CD4-positive, alpha-beta T cell (primary cell): ENCODE measurements at places on chromosomes 5 and 9.
A peak's percentile ranks its signal among the peaks of the same experiment; 100 is the strongest.

DNA sequence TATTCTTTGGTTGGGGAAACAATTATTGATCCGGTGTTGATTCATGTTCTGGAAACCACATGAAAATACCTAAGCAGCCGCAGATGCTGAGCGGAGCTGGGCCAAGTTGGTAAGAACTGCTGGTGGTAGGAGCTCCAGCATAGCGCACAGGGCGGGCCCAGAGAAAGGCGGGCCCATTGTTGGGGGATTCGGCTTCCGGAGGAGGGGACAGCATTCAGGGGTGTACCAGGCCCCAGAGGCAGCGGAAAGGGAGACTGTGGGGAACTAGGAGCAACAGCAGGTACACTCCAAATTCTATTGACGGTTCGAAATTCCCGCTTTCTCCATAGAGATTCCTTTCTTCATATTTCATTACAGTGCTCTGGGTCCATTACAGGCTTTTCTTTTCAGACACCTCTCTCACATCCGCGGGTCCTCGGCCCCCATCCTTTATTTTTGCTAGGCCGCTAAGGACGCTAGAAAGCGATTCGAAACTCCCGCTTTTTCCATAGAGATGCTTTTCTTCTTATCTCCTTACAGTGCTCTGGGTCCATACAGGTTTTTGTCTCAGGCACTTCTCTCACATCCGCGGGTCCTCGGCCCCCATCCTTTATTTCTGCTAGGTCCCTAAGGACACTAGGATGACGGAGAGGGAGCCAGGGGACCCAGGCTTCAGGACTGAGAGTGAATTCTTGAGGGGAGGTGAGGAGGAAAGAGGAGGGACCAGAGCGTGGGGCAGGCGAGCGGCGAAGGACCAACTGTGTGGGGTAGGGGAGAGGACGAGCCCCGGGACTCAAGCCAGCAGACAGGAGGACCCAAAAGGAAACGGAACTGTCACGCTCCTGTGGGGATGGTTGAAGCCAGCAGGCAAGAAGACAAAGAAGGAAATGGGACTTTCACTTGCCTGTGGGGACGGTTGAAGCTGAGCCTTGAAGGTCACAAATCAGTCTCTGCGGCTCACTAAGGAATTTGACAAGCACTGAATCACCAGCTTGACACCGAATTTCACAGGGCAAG lies at the start of gene CCDC152:
Gene CCDC152, plus strand, starts transcription at position 213 of the 996 bp plus-strand sequence. CDS start 2,304 bp downstream, outside the sequence.
- DNase-seq: peak; percentile 40

DNA sequence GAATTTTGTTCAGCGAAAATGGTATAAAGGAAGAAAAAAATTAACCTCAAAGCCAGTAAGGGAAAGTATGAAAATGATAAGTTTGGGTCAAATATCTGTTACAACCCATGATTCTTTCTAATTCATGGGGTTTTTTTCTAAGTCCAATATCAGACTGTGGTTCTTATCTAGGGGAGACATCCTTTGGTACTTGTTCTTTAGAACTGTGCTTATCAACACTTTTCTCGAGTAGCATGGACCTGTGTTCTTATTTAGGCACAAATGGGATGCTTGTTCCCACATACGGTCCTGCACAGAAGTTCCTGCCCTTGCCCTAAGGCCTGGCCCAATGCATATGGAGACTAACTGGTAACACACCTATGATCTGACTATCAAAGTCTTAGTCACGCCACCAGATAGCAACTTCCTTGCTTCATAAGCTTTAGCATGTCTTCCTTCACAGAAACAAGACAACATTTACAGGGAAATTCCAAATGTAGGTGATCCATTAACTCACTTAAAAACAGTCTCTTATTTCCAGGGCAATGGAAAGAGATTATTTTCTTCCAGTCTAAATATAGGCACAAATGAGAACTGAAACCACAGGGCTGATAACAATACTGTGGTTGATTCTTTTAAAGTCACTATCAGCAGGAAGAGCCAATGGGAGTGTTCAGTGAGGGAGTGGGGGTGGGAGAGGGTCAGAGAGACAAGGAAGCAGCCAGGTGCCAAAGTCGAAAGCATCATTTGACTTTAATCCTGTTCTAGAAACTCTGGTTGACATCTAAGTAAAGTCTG lies 268.8 kb upstream of the ANKRD55 start:
- DNase-seq: no peak

DNA sequence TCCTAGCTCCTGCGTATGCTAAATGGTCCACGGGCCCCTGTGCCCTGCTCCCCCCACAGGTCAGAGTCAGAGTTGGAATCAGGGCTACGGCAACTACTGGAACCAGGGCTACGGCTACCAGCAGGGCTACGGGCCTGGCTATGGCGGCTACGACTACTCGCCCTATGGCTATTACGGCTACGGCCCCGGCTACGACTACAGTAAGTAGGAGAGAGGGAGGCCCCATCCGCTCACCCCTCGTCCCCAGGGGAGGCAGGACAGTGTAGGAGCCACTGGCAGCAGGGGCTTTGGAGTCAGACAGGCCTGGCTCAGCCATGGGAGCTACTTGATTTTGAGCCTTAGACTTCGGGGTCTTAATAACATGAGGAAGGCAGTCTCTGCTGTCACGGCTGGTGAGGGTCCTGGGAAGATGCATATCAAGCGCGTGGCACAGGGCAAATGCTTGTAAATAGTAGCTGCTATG lies 5.8 kb downstream of the HNRNPAB start:
- DNase-seq: no peak

DNA sequence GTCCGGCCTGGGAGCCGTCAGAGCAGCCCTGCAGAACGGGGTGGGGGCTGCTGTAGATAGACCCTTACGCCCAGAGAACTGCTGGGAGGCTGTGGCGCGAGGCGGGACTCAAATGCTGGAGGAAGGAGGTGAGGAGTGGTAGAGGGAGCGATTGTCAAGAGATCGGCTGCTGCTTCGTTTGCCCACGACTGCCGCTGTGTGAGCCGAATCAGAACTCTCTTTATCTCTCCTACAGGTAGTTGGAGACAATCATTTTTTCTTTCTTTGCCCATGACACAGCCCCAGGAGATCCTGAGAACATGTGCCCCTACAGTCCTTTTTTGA lies 456 bp downstream of the ZNF79 start:
- peak; percentile 29 for DNase-seq

GRCh38 chr5:118946138-118946800 lies 42.1 kb downstream of the DTWD2 start:
- no peak for DNase-seq

- DNase-seq: no peak
Observed at GRCh38 chr9:105254226-105254625, 9.8 kb downstream of the SLC44A1 start.

DNA sequence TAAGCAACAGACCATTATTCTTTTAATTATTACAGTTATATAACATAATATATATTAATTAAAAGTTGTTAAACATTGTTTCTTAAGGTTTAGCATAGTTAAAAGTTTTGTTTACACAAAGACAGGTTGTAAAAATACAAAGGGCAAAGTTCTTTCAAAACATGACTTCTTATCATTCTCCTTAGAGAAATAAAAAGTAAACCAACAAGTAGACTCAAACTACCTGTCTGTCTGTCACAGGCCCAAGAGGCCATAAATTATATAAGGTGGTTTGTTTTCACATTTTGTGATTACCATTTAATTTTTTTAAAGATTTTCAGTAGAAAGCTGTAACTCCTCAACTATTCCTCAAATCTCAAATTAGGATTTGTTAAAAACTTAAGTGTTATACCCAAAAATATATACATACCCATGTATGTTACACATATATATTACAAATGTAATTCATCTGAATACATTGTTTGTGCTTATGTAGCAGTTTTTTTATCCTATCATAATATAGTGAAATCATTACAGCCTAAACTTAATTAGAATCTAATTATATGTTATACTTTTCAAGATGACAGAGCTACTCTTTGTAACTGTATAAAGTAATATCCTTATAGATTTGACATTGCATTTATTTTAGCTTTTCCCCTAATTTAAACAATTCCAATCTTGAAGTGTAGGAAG lies 93.8 kb upstream of the GRHPR start:
- no peak for DNase-seq

DNA sequence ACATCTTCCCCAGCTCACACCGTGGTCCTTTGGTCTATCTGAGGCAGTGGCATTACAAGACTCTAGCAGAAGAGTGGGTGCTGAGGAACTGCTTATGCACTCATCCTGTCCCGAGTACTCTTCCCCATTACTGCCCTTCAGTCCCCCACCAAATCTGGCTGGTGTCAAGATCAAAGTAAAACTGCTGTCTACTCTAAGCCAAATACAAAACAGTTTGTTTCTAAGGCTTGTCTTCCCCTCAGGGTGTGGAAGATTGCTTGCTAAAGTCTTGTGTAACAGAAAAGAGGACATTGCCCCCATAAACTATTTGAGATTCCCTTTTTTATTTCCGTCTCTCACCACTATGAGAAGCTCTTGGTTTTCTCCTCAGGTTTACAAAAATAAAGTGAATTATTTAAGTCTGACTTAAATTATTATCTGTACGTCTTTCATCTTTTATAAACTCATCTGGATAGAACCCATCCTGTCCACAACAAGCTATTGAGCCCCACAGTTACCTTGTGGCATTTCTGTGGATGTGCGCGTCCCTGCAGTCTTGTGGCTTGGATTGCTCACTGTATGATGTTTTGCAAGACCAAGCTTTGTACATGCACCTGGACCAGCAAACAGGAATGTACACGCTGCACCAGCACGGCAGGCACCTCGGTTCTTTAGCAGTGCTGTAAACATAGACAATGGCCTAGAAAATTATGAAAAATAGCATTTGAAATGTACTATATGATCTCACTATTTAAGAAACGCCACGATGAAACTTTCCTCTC lies 61.0 kb downstream of the CYSTM1 start:
- no peak for DNase-seq

DNA sequence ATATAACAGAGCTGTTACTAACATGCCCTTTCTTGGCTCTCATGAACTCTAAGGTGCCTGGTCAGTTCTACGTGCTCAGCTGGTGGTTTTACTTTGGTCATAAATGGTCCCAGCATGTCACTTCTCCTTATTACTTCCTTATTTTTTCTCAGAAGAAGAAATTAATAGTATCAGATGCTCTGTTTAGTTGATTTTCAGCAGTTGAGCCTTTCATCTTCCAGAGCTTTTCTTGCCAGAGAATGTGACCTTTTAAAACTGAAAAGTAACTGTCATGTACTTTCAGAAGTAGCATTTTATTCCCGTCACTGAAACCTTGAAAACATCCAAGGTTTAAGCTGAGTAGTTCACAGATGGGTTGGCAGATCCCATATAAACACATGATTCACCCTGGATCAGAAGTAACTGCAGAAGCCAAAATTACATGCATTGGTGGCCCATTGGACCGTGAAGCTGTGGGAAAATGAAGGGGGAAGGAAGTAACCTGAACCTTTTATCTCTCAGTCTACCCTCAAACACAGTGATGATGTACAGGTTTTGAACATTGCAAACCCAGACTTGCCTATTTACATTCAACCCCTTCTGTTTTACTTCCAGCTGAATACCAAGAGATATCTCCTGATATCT lies 50.5 kb downstream of the HACD4 start:
- DNase-seq: no peak

GRCh38 chr5:142316051-142316450 lies 8.8 kb downstream of the SPRY4 start:
- DNase-seq: no peak

GRCh38 chr5:145948921-145949320 lies 12.5 kb downstream of the SH3RF2 start:
- DNase-seq: no peak

GRCh38 chr5:143134269-143134668 lies 269.2 kb downstream of the NR3C1 start:
- DNase-seq: no peak

DNA sequence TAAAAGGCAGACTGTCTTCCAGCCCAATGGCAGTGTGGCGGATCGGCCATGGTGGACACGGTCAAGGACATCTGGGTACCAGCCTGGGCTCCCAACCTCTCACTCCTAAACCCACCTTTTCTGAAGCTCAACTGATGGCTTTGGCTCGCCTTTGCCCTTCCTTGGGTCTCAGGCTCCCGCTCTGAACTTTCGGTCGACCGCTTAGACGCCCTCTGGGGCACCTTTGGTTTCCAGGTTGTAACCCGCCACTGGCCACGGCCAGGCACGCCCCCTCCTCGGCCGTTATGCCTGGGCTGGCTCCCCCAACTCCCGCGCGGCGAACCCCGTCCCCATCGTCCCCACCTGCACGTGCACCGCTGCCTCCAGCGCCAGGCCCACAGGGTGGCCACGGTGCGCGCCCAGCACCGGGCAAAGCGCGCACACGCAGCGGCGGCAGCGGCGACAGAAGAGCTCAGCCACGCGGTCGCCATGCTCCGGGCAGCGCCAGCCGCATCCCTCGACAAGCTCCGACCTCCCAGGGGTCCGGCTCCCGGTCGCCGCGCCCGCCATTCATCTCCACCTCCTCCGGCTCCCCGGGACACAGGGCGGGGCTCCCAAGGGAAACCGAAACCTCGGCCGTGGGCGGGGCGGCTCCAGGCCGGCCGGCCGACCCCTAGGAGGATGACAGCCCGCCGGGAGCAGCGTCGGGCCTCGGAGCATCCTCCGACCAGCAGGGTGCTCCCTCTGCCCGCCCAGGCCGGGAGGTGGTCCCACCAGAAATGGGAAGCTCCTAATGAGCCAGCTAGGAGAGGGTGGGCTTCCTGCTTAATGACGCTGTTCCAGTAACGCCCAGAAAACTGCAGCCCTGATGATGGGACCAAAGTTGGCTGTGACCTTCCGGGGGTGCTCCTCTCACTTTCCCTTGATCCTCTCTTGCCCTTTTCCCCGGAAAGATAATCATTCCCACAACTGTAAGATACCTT lies at the start of gene TRIM14:
Gene TRIM14, minus strand, starts transcription at position 583 of the 962 bp plus-strand sequence. Its CDS starts 34 bp downstream, at position 549.
- DNase-seq: peak; percentile 74

- no peak for DNase-seq
Observed at GRCh38 chr5:58204966-58205365, 254.9 kb downstream of the PLK2 start.

DNA sequence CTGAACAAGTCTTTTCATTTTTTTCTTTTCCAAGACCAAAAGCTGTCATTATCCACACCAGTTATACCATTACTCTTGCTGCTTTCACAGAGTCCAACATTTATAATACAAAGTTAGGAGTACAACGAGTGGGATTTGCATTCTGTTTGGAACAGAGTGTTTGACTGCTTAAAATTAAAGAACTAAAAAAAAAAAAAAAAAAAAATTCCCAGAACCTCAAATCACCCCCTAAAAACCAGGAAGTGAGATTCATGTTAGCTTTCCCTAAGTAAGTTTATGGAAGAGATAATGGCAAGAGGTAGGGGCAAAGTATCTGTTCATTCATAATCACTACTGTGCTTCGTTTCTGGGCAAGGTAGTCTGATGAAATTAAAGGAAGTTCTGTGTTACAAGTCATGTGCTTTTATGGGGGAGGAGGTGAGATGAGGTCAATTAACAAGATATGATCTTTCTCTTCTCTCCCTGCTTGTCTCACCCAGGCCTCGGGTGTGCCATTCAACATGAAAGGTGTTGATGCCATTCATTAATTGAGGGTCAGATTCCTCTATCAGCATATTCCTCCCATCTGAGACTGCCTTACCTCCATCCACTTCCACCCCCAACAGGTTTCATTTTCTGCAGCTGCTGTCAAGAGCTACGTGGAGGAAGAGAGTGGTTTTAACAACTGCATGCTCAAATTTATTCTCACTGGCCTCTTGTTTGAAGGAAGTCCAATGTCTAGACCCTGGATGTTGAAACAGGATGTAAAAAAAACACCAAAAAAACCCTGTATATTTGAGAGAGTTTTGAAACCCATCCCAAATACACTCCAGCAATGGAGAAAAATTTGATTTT lies 58.1 kb downstream of the MARCHF3 start:
- no peak for DNase-seq
